ENCODE measurements at places on chromosomes 5 and 9. TPM values are rescaled to one million over a fixed set of nuclear protein-coding genes. Genes with fewer than 3 reads are reported as not detected.

DNA sequence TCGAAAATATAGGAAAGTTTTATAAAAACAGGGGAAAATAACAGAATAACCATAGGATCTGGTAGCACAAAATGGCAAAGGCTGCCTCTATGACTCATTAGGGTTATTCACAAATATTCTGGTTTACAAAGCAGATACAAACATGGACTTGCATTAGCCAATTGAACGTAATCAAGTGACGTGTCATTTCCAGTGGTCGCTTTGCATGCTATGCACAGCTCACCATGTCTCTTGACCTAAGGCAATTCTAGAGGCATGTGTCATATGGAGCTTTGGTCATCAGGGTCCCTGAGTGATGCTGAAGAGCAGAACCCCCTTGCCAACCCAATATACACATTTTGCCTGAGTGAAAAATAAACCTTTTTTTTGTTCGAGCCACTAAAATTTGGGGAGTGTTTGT lies 158.8 kb downstream of the TMEM161B start:
- no peak for DNase-seq

- peak; percentile 53 for DNase-seq
Observed at GRCh38 chr5:89117124-89117644, 234.2 kb upstream of the MEF2C start.

Gene LTC4S
- total RNA-seq, result 4.2 TPM

Gene SPATA31C2
- not detected for total RNA-seq

GRCh38 chr9:110114859-110115201 lies 93.1 kb downstream of the C9orf152 start:
- DNase-seq, result no peak

Gene CDK5RAP2
- total RNA-seq, result 36.7 TPM

Gene ZNF483
- 0.73 TPM for total RNA-seq

DNA sequence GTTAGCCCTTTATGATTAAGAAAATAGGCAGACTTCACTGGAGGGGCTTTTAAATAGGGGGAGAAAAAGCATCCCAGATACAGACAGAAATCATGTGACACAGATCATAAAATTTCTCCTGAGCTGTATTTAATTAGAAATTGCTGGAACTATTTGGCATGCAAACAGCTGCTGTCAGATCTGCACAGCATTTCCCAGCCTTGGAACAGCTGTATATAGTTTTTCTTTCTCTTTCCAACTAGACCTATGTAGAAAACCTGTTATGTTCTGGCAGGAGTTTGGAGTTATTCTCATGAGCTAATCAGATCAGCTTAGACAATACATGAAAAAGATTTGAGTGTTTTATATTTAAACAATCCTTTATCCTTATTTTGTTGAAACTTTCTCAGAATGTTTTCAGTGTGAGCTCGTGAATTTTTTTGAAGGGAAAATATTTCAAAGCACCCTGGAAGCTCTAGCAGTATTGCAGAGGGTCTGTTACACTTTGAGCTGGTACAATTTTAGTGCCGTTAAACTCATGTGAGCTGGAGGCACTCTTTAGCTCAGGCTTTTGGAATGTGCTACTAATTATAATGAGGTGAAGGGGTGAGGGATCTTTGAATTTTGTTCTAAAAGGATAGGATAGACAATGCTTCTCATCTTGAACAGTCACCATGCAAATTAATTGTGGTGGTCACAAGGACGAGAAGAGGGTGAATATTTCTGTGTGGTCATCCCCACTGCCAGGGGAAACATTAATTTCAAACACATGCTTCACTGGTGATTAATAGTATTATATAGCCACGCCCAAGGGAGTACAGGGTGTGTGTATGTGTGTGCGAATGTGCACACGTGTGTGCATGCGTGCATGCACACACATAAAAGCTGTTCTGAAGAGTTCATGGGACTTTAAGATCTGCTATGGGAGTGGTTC lies 239.4 kb upstream of the FBXL7 start:
- DNase-seq, result no peak

DNA sequence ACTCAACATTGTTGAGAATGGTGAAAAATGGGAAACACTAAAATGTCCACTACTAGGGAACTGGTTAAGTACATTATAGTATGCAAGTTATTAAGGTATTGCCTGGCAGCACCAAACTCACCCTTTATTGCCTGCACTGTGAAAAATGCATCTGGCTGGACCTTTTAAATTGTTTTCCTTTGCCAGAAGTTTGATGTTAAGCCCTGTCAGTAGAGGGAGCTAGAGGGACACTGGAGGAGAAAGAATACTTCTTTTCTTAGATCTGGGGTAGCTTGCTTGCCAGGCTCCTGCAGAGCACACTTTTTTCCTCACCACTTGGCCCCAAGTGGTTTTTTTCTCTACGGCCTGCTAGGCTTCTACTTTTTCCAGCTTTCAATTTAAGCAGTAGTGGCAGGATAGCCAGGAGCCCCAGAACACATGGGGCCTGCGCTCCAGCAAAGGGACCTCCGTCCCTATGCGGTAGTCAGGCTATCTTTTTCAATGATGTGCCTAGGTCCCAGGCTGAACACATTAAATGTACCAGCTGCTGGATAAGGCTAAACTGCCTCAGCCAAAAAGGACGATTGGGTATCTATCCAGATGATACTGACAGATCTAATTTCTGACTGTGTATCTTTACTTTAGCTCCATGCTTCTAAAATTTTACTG lies 8.0 kb upstream of the HABP4 start:
- no peak for DNase-seq

Gene HMMR
- total RNA-seq, result 3.0 TPM

Gene CNTFR
- 6.4 TPM for total RNA-seq

DNA sequence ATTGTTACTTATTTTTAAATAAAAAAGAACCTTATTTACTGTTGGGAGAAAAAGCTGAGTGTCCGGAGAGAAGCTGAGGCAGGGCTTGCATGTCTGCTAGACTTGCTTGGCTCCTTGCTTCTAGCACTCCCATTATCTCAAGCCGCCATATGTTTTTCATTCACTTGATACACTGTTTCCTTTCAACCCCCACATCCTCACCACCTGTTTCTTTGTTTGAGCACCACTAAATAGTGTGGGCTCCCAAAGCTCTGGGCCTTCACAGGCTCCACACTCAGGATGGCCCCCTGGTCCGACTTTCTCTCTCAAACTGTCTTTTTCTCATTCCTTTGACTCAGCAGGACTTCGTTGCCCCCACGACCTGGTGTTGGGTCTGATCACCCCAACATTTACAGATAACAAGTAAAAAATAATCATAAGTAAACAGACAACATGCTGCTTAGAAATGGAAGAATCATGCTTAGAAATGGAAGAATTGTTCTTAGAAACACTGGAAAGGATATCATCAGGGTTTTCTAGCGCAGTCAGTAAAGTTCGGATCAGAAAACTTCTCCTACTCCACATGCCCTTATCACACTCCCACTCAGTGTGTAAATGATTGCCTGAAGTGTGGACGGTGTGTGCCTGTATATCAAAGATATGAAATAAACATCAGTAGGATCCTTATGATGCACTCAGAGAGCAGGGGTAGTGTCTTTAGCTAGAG lies 58.5 kb downstream of the APTX start:
- no peak for DNase-seq

DNA sequence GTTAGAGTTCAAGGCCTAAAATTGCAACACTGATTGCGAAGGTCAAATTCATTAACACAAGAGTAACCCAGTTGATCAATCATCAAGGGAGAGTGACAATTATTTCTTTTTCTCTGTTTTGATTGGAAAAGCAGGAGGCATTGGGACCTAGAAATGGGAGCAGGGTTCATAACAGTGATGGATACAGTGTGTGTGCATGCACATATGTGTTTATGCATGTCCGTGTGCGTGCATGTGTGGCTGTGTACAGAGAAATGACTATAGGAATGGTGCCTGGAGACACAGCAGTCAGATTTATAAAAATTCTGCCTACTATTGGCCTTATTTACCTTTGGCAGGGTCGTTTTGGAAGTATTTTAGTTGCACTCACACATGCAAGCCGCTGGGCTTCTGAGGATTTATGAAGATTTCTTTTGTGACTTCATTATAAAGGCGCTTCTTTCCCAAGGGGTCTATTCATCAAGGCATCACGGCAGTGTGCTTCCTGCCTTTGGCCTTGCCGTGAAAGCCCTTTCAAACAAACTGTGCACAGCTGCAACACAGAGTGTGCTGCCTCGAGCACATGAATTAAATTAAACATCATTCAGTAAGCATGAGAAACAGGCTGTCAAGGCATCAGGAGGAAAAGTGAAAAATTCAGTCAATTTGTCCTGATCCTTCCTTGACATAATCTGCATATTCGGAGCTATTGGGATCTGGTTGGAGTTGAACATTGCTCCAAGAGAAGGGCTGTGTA lies 122.8 kb upstream of the PUM3 start:
- no peak for DNase-seq

- no peak for DNase-seq
Observed at GRCh38 chr5:124052201-124052600, 540.2 kb downstream of the CSNK1G3 start.

Gene SOX30
- 0.28 TPM for total RNA-seq

Gene GRIN3A
- total RNA-seq, result 0.85 TPM

- no peak for DNase-seq
Observed at GRCh38 chr5:120502531-120502930, 38.4 kb downstream of the PRR16 start.

- peak; percentile 36 for DNase-seq
Observed at GRCh38 chr9:128503870-128504269, 649 bp upstream of the GLE1 start.

Gene BARX1
- not detected for total RNA-seq

Gene IL11RA
- total RNA-seq, result 18.6 TPM

Gene GARIN3
- total RNA-seq, result not detected

GRCh38 chr5:14908172-14908571 lies 36.6 kb upstream of the ANKH start:
- DNase-seq, result no peak

DNA sequence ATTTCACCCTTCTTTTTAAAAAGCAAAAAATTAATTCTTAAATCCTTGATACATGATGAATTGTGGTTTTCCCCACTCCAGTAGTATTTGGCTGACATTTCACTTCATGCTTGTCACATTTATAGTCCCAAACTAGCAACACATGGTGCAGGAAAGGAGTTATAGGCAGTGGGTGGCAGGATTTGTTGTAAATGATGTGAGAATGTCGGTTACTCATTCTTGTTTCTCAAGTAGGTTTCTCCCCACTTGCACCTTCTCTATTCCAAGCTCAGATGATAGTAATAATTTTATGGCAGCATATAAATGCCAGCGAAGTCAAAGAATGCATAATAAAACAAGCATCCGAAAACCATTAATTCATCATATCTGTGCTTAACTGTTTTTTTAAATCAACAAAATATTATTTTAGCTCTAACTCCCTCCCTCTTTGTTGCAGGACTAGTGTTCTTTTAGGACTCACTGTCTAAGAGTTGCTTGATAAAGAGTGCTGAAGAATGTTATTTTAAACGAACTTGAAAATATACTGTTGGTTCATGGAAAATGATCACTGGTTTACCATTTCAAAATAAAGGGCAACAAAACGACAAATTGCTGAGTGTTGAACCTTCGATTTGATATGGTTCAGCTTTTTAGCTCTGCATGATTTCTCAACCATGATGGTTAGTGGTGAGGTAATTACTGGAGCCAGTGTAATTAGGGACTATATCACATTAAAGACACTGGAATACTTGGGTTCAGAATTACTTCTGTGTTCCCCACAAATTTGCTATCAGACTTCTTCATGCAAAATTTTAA lies 88.1 kb upstream of the ADAMTSL1 start:
- DNase-seq, result no peak

GRCh38 chr5:66898241-66898995 lies 298.2 kb downstream of the CD180 start:
- DNase-seq, result no peak

- no peak for DNase-seq
Observed at GRCh38 chr5:76565009-76565408, 58.2 kb downstream of the F2RL2 start.

Gene SLC4A9
- total RNA-seq, result 0.31 TPM

Gene ENTR1
- 29.8 TPM for total RNA-seq

Measured in left colon (tissue), 2 donors.